ENCODE measurements at places on chromosomes 12 and 14.

DNA sequence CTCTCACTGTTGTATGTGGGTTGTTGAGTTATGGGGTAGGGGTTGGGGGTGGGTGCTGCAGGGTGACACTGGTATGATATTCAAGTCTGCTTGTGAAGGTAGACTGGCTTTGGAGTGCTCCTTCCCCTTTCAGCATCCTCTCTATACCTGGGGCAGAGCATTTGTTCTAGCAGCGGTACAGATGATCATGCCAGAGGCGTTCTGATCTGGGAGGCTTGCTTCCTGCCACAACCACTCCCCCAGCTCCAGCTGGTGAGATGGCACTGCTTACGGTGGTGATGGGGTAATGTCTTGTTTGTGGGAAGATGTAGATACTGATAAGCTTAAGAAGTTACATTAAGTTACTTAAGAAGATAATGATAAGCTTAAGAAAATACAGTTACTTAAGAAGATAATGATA lies 131.8 kb downstream of the ERC1 start:
- DNase-seq: no peak

DNA sequence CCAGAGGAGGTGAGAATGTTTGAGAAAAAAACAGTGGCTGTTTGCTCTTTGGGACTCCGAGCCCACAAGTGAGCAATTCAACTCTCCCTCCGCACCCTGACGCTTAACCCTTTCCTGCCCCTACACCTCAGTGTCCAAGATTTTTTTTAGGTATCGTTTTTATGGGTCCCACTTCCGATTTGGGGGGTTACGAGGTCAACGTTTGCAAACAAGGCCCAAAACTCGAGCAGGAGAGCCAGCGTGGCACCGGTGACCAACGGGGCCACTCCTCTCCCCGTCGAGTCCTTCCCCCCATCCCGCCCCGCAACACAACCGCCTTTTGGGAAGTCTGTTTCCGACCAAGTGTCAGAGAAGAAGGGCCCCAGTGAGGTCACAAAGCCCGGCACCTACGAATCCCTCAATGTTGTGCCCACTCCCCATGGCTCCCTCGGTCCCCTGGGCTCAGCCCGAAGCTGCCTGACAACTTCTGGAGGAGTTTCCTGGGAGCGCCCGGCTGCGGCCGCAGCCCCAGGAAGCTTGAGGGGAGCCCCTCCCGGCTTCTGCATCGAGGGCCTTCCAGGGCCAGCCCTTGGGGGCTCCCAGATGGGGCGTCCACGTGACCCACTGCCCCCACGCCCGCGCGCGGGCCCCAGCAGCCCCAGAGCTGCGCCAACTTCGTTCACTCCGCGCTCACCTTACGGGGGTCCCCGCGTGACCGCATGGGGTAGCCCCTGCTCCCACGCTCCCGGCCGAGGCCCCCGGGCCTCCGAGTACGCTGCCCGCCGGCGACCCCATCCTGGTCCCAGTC lies 1.2 kb downstream of the CDK2AP1 start:
- DNase-seq: peak; percentile 28

- DNase-seq: no peak
Measured at GRCh38 chr14:52377940-52378339, 63.8 kb downstream of the PTGER2 start.

GRCh38 chr14:75631453-75631831 lies 29.2 kb downstream of the ERG28 start:
- no peak for DNase-seq

DNA sequence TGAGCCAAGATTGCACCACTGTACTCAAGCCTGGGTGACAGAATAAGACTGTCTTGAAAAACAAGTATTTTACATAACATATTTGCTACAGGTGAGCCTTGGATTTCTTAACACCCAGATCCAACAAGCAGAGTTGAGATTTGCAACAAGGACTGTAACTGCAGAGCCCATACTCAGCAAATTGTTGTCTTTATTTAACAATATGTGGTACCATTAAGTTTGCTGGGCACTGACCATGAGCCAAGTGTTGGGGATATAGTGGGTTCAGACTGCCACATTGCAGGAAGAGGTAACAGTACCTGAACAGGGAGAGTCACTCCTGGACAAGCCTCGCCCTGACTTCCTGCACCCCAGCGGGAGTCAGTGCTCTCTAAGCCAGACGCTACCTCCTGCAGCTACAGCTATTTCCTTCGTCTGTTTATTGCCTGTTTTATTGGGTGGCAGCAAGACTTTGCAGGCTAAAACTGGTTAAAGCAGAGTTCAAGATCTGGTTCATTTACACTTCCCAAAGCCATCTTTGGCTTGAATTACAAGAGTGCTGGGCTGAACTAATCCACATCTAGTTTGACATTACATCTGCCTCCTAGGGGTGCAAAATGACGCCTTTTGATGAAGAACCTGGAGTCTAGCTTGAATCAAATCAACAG lies 12.5 kb downstream of the AHSA1 start:
- DNase-seq: no peak

DNA sequence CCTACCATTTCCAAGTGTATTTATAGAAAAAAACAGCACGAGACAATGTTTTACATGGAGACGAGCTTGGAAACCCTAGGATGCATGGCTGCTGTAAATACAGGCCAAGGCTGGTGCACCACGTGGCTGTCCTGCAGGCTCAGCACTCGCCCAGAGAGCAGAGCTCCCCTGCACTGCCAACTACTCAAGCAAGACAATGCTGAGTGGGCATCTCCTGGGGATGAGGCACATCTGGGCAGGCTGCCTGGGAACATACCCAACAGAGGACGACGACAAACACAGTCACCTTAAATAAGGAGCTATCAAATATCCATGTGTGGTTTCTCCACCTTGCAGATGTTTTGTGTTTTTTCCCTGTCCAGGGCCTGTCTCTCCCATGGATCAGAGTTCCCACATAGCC lies 128.3 kb upstream of the PRMT8 start:
- no peak for DNase-seq

Measured in kidney capillary endothelial cell (primary cell).